ENCODE measurements at places on chromosomes 7 and 10.

DNA sequence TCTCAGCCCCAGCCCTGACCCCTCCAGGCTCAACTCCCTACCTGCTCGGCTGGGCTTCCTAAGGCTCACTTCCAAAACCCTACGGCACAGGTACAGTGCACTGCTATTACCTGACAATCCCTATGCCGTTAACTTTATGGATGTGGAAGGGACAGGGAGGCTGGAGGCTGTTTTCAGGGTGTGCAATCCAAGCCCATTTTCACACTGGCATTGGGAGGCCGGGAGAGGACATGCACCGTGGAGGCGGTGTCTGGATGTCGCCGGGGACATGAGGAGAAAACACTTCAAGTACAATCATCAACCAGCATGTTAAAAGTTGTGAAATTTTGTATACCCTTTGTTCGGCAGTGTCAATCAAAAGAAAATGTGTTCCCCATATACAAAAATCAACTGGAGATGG is 80.1 kb downstream of the MAD1L1 start:
- no peak for DNase-seq

GRCh38 chr10:60444494-60445064 is 54.9 kb upstream of the ANK3 start:
- DNase-seq: peak; percentile 53

- no peak for DNase-seq
Observed at GRCh38 chr7:155996718-155997280, 184.5 kb upstream of the SHH start.

DNA sequence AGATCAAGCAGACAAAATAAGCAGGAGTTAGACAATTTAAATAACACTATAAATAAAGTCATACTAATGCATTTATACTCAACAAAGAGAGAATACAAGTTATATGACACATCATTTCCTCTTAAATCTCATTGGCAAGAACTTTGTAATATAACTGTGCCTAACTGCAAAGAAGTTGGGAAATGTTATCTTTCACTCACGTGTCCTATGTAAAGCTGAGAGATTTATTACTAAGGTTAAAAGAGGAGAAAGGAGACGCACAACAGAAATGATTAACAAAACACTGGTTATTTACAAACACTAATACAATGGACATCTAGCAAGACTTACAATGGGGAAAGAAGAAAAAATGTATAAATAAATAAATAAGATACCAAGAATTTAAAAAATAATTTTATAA is 12.7 kb upstream of the TMEM273 start:
- no peak for DNase-seq

- DNase-seq: no peak
Observed at GRCh38 chr10:115831016-115831415, 442.0 kb downstream of the GFRA1 start.

All from Karpas-422 (cell line).